Fibroblast of pulmonary artery (primary cell): ENCODE measurements at places on chromosomes 3 and 15.
A peak's percentile ranks its signal among the peaks of the same experiment; 100 is the strongest.

GRCh38 chr3:31810991-31811433, 170.1 kb downstream of the OSBPL10 start:
- DNase-seq = no peak

DNA sequence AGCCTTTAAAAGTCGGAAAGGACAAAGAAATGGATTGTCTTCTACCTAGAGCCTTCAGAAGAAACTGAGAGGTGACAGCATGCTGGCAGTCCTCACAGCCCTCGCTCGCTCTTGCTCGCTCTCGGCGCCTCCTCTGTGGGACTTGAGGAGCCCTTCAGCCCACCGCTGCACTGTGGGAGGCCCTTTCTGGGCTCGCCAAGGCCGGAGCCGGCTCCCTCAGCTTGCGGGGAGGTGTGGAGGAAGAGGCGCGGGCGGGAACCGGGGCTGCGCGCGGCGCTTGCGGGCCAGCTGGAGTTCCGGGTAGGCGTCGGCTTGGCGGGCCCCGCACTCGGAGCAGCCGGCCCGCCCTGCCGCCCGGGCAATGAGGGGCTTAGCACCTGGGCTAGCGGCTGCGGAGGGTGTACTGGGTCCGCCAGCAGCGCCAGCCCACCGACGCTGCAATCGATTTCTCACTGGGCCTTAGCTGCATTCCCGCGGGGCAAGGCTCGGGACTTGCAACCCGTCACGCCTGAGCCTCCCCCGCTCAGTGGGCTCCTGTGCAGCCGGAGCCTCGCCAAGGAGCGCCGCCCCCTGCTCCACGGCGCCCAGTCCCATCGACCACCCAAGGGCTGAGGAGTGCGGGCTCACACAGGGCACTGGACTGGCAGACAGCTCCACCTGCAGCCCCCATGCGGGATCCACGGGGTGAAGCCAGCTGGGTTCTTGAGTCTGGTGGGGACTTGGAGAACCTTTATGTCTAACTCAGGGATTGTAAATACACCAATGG, 953.8 kb upstream of the GBE1 start:
- DNase-seq = no peak

- DNase-seq = no peak
These were observed 43.2 kb downstream of the SLC6A20 start for GRCh38 chr3:45753095-45753494.

- no peak for DNase-seq
These were observed 1374.2 kb upstream of the ALCAM start for GRCh38 chr3:103992469-103992868.

GRCh38 chr3:24683090-24683489, 188.4 kb upstream of the THRB start:
- no peak for DNase-seq

GRCh38 chr15:29522373-29523276, 253.0 kb upstream of the NSMCE3 start:
- no peak for DNase-seq

- no peak for DNase-seq
These were observed 1557.0 kb downstream of the SI start for GRCh38 chr3:163521261-163521660.

DNA sequence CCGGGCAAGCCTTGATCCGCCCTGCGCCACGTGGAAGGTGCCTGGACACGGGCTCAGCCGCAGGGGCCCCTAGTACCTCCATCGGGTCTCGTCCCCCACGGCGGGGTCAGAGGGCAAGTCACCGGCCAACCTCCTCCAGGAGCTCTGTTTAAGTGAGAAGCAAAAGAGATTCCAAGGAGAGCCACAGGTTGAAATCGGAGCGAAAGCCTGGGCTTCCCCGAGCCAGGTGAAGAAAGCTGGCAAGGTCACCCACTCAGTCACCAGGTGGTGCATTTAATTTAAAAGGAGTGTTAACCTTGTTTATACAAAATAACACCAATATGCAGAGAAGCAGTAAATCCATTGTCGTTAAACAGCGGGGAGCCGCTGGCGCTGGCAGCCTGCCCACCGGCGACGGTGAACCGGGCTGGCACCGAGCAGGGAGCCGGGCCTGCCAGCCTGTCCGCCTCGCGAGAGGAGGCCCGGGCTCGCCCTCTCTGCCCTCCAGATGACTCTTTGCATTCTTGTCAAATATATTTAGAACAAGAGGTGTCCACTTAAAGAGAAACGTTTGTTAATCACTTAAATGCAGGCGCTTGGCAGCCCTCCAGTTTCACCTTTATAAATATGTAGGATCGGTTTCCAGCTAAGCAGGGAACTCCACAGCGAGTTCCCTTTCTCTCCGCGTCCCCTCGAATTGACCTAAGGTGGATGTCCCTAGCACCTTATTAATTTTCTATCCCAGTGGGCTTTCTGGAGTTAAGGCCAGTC, 277.3 kb upstream of the NR2F2 start:
- no peak for DNase-seq

- DNase-seq = no peak
These were observed 248.0 kb upstream of the LYSMD4 start for GRCh38 chr15:99981191-99981647.

GRCh38 chr3:169289273-169289672, 374.2 kb downstream of the MECOM start:
- DNase-seq = no peak

GRCh38 chr15:59918994-59919951, 84.8 kb upstream of the FOXB1 start:
- DNase-seq = peak; percentile 64

- DNase-seq = peak; percentile 58
These were observed 5.6 kb upstream of the APPL1 start for GRCh38 chr3:57221883-57222282.

GRCh38 chr3:58562498-58562897, 14.7 kb downstream of the FAM107A start:
- DNase-seq = no peak
